ENCODE measurements at places on chromosomes 2 and 18.

DNA sequence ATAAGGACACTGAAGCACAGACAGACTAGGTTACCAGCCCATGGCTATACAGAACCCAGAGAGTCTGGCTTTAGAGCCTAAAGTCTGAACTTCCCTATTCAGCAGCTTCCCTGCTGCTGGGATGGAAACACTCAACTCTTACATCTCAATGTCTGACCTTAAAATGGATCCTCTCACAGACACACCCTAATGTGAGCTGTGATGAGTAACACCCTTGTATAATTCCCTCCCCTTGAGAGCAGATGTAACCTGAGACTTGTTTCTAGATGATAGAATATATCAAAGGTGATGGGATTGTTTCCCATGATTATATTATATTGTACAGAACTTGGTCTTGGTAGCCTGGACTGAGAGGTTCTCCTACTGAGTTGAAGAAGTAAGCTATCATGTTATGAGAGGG is 577.1 kb upstream of the KLHL29 start:
- no peak for DNase-seq

DNA sequence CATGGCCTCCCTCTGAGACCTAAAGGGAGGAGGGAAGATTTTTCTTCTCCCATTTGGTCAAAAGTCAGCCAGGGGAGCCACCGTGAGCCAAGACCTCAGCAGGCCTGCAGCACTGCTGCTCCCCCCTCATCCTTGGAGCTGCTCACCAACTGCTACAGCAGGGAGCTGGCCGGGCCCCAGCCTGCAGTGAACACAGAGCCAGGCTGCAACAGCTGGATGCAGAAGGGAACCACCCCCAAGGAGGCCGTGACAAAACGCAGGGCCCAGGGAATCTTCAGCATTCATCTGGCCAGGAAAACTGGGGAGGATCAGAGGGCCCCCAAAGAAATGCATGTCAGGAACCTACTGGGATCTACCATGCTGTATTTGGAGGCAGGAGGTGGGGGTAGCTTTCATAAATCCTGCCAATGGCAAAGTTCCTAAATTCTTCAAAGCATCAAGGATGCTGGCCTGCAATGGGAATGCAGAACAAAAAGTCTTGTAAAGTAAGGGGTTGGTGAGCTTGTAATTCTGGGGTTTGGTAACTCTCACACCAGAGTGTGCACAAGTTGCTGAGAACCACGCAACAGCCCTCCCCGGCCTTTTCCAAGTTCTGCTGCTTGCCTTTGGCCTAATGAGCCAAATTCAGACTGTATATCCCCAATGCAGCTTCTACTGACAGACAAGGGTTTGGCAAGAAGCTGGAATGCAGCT is 61.0 kb downstream of the CACNB4 start:
- no peak for DNase-seq

DNA sequence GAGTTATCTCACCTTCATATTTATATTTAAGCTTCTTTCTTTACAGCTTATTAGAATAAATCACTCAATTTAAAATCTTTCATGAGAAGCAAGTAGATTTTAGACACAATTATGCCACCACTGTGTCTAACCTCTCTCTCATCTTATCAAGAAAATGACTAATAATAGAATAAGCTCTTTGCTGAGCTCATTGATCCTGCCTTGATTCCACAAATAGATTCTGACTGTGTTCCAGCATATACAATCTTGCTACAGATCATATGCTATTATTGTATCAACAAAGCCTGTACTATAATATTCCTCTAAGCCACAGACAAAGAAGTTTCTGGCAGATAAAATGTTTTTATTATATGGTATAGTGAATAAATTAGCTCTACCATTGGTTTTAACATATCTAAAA is 168.7 kb upstream of the GULP1 start:
- no peak for DNase-seq

DNA sequence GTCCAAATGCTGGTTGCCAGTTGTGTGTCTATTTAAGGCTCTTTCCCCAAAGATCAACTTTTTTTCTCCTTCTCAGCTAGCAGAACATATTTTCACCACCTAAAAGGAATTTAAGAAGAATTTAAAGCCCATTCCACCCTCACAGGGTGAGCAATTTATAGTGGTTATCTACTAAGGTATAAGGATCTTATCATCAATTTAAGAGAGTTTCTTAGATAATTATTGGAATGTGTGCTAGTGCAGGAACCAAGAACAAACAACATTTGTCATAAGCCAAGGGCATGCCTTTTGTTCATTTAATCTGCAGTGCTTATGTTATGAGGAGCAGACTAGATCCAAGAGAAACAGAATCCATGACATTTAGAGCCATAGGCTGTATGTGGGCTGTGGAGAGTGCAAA is 37.2 kb downstream of the NLRC4 start:
- no peak for DNase-seq

- no peak for DNase-seq
Observed at GRCh38 chr18:24177499-24178133, 38.8 kb downstream of the CABYR start.

DNA sequence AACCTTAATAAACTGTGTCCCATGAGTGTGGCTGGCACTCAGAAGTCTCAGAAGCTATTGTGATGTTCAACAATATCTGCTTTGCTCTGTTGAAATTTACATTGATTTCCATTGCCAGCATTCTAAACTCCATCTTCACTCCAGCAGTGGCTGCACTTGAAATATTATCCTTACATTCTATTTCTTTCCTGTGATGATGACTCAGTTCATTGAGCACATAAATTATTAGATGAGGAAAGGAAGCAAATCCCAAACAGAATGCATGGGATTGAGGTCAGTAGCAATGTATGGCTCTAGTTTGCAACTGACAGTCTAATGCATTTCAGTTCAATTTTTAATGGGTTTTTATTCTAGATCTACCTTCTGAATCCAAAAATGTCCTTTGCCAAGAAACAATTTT is 92.4 kb upstream of the TTN start:
- peak; percentile 40 for DNase-seq

DNA sequence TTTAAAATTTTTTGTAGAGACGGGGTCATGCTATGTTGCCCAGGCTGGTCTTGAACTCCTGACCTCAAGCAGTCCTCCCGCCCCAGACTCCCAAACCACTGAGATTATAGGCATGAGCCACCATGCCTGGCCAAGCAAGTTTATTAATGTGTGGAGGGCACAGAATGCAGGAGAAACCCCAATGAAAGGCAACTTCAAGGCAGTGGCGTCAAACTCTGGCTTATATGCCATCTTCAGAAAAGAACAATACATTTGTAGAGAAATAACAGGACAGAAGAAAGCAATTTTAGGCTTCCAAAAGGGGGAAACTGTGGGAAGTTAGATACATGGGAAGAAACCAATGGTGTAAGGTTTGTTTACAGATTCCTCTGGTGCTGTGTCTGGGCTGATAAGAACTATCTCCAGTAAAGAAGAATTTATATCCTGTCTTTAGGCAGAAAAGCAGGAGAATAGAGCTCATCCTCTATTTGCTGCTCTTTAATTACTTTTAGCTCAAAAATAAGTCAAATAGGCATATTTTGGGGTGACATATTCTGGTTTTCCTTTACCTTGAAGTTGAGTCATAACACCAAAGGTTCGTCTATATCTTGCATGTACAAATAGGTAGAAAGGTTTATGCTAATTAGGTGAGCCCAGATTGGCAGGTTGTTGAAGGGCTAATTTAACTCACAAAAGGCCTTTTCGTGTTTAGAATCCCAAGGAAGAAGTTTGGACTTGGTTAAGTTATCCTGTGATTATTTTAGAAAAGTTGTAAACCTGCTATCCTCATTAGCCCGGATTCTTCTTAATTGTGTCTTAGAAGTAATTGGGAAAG is 26.0 kb upstream of the TMEM214 start:
- no peak for DNase-seq

DNA sequence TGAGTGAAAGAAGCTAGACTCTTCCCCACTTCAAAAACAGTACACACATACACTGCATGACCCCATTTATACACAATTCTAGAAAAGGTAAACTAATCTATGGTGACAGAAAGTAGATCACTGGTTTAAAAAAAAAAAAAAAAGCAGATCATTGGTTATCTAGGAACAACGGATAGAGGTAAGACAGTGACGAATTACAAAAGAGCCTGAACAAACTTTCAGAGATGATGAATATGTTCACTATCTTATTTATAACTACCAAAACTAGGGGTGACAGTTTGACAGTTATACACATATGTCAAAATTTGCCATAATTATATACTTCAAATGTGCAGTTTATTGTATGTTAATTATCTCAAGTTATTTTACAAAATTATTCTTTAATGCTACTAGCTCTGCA is 27.5 kb downstream of the MAP3K2 start:
- DNase-seq = no peak

- no peak for DNase-seq
Observed at GRCh38 chr2:100653449-100654035, 90.7 kb downstream of the PDCL3 start.

GRCh38 chr2:166057370-166058164 is 70.3 kb downstream of the SCN1A start:
- peak; percentile 52 for DNase-seq

DNA sequence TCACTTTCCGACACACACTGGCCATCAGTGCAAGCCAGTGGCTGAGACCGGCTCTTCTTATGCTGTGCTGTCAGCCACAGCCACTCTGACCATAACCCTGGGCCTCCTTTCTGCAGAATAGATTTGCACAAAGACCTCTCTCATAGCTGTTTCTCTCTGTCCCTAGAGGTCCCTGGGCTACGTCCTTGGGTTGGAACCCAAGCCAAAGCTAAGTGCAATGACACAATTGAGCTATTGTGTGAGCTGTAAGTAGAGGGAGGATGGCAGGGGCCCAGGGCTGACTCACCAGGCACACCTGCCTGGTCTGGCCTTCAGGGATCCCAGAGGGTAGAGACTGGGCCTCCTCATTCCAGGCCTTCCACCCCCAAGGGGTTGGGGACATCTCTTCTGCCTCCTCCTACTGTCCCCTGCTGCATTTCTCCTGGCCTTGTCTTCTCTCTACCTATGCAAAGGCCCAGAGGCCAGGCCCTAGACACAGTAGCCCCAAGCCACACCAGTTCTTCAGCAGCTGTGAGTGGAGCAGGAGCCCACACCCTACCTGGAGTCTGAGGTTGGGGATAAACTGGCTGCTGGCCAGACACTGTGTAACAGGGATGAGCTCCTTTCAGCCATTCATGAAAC is 174.6 kb downstream of the NCK2 start:
- no peak for DNase-seq

DNA sequence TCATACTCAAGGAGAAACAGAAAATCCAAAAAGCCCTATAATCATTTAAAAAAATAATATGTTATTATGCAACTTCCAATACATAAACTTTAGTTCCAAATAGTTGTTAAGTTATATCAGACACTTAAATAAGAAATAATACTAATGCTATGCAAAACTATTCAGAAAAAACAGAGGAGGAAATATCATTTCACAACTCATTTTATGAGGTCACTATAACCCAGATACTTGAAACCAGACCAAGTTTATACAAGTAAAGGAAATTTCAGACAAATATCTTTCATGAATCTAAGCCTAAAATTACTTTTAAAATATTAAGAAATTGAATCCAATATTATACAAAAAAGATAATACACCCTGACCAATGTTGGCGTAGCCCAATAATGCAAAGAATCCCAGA is 260.8 kb downstream of the CD226 start:
- peak; percentile 28 for DNase-seq

DNA sequence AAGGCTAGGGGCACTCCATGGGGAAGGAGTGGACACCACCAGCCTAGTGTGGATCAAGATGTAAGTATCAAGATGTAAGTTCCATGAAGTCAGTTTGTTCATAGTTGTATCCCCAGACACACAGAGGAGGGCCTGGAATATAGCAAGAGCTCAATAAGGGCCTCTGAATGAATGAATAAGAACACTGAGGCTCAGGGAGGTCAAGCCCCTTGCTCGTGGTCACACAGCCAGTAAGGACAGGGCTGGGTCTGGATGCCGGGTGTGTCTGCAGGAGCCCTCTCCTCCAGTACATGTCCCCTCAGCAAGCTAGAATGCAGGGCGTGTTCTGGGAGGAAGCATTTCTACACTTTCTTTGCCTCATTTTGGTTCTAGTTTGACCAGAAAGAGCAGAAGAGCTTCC is 2.9 kb downstream of the RUFY4 start:
- no peak for DNase-seq

DNA sequence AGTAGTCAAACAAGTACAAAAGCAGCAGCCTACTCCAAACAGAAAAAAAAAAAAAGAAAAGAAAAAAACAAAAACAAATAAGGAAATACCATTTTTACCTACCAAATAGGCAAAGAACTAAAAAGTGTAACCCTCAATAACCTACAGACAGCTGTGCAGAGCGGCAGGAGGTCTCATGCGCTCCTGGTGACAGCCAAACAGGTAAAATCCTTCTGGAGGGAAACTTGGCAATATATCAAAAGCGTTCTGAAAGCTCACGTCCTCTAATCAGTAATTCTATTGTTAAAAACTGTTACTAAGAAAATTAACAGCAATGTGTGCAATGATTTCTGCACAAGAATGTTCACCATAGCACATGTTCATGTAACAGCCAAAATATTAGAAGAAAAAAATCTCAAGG is 105.6 kb downstream of the AFF3 start:
- DNase-seq = no peak

GRCh38 chr2:52810460-52810859 is 957.1 kb upstream of the CHAC2 start:
- peak; percentile 33 for DNase-seq

GRCh38 chr18:44409071-44409470 is 271.6 kb upstream of the SETBP1 start:
- no peak for DNase-seq

GRCh38 chr2:241632478-241633325 is 4.3 kb downstream of the THAP4 start:
- no peak for DNase-seq

- DNase-seq = no peak
Observed at GRCh38 chr2:239008677-239009588, 161.0 kb downstream of the TWIST2 start.

DNA sequence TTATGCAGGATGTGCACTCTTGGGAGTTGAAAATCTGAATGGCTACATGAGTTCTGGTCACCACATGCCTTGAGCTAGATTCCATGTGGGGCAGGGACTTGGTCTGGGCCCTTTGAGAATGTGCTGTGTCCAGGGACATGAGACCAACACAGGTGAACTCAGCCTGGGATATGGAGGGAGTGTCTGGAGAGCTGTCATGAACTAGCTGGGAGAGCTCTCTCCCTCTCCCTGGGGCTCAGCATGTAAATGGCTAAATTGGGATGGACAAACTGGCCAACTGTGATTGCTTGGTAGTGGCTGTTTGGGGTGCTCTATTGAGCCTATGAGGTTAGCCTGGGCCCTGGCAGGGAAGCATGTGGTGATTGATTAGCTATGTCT is 105.1 kb upstream of the HS6ST1 start:
- DNase-seq = no peak

DNA sequence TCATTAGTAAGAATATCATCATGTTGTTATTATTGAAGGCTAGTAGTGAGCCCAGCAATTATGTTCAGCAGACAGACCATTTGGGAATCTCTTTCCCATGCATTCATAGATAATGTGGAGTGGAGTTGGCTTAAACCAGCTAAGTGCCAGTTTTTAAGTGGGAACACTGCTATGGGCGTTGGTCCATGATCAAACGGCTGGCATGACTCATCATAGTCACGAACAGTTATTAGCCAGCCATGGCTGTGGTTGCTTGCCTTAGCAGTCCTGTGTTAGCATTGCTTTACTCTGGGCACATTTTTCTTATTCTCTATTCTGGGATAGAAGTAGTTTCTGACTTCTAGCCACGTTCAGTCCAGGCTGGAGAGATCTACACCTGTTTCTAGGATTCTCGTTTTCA is 17.7 kb downstream of the EIF4E2 start:
- DNase-seq = peak; percentile 91

Measured in fibroblast of mammary gland (primary cell).